ENCODE measurements at places on chromosomes 3 and 15.

DNA sequence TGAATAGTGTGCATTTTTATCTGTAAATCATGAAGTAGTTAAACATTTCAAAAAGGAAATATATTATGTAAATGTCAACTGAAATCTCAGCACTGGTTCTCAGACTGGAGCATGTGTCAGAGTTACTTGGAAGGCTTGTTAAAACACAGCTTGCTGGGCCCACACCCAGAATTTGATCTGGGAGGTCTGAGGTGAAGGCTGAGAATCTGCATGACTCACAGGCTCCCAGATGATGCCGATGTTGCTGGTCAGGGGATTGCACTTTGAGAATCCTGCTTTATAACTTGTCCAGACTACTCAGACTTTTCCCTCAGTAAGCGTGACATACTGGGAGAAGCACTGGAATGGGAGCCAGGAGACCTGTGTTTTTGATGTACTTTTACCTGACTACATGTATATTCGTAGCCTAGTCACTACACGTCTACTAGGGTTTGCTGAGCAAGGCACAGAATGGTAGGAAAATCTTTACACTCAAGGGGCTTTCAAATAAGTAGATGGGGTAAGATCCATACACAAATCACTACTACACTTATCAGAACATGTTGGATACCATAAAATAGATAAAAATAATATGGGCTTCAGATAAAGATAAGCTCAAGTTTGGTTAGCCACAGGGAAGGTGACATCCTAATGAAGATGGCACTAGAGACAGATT lies 77.1 kb upstream of the MEX3B start:
- DNase-seq = peak; percentile 99

GRCh38 chr15:95017666-95018328 lies 786.4 kb downstream of the MCTP2 start:
- DNase-seq = no peak

DNA sequence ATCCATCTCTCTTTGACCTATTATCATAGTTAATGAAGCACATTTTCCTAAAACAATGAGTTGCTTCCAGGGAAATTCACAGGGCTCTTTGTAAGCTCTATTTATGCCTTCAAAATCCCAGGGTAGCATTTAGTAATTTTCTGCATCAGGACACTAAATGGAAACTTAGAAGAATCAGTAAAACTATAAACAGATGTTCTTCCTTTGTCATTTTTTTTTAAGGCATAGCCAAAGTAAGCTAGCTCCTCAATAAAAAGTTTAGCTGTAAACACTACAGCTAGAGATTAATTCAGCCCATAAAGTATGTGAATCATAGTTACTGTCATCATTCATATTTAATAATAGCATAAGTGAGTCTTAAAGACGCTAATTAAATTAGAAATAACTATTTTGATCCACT lies 79.3 kb downstream of the RPL22L1 start:
- DNase-seq = no peak

DNA sequence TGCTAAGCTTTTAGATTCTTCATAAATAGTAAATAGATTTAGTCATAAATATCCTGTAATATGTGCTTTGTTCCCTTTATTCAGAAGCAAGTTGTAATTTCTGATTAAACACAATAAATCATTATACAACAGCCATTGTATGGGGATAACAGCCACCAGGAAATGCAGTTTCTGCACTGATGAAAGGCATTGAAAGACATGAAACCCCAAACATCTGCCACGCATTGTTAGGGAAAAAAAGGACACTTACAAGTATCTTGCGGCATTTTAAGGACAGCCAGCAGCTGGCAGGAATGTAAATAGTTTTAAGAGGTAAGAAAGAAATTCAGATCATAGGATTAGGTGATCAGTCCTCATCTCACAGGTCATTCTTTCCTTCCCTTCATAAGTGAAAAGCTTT lies 801.1 kb upstream of the LMCD1 start:
- no peak for DNase-seq

GRCh38 chr3:140953028-140953960 lies 11.7 kb downstream of the SLC25A36 start:
- no peak for DNase-seq

DNA sequence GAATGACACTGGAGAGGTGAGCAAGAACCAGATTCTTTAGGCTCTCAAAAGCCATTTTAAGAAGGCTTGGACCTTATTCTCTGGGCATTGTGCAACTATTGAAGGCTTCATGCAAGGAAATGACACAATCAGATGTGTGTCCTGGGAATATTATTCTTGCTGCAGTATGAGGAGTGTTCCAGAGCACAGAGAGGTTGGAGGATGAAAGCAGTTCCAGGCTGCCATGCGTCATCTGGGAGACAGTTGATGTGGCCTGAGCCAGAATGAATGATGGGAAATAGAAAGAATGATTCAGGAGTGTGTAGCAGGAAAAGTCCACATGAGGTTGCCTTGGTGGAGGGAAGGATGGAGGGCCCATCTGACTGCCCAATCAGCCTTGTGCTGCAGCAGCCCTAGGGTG lies 123.1 kb downstream of the CHCHD6 start:
- peak; percentile 93 for DNase-seq

DNA sequence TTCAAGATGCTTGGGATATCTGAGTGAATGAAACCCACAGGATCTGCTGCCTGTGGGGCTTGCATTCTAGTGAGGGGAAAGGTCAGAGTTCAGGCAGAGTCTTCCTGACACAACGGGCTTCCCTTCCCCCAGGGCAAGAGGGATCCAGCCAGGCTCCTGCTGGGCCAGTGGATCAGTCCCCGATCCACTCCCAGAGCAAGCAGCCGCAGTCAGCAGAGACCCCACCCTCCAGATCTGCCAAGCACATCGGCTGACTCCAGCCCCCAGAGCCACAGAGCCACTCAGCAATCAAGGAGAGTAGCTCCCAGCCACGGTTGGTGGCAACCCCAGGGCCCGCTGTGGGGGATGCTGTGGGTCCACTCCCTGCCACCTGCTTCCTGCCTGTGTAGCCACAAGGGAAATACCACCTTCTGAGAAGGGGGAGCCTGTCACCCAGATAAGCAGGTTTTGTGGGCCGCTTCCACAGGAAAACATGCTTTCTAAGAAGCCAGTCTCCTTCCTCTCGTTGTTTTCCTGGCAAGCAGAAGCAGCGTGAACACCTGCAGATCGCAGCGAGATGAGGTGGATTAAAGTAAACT lies 44.9 kb downstream of the CPN2 start:
- no peak for DNase-seq

DNA sequence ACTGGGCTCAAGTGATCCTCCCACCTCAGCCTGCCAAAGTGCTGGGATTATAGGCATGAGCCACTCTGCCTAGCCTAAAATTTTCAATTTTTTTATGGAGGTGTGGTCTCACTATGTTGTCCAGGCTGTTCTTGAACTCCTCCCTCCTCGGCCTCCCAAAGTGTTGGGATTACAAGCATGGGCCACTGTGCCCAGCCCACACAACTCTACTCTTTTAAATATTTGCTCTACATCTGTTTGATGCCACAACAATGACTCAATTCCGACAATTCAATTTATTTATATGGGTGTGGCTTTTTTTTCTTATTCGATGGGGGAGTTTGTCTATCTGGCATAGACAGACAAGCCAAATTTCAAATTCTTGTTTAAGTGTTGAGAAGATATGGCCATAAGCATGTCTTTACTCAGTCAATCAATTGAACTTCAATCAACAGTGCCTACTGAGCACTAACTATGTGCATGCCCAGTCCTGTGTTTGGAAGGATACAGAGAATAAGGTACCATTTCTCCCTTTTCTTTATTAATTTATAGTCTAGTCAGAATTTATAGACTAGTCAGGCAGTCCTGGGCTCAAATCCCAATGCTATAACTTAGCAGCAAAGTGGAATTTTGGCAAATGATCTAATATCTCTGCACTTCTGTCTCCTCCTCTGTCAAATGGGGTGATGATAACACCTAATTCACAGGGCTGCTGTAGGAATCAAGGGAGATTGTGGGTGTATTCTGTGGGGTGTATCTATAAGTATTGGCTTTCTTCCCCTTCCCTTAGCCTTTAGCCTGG lies 54.6 kb upstream of the PIAS1 start:
- DNase-seq = no peak

GRCh38 chr15:26771578-26772153 lies 1.2 kb downstream of the GABRB3 start:
- no peak for DNase-seq

GRCh38 chr3:158568784-158569183 lies 2.2 kb upstream of the MLF1 start:
- DNase-seq = no peak

DNA sequence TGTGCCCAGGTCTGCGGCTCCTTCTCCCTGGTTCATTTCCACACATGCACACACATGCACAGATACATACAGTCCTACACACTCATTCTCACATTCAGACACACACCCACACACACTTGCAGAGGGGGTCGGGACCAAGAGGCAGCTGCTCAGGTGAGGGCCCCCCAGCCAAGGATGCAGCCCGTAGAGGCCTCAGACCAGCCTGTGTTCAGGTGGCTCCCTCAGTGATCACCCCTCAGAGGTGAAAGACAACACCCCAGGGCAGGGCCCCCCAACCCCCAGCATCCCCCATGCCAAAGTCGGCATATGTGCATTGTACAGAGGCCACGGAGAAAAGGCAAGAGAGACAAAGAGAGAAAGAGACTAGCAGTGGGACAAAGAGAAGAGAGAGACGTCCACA lies 5.9 kb upstream of the CORO2B start:
- DNase-seq = no peak

DNA sequence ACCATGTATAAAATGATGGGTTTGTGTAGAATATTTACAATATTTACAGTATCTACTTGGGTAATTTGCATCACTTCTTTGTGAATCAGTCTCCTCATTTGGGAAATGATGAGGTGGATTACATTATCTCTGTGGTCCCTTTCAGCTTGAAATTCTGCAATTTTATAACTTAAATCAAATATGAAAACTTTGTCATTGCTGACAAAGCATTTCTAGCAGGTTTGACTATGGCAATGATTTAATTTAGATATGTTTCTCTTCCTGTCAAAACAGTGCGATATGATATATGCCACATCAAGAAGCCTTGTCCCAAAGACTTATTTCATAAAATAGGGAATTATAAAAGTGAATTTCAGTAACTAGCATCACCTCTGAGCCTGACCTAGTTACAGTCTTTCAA lies 315.8 kb upstream of the MEIS2 start:
- no peak for DNase-seq
